ENCODE measurements at places on chromosomes 12 and 14.

- no peak for DNase-seq
Measured at GRCh38 chr12:39300799-39301198, 142.1 kb downstream of the KIF21A start.

DNA sequence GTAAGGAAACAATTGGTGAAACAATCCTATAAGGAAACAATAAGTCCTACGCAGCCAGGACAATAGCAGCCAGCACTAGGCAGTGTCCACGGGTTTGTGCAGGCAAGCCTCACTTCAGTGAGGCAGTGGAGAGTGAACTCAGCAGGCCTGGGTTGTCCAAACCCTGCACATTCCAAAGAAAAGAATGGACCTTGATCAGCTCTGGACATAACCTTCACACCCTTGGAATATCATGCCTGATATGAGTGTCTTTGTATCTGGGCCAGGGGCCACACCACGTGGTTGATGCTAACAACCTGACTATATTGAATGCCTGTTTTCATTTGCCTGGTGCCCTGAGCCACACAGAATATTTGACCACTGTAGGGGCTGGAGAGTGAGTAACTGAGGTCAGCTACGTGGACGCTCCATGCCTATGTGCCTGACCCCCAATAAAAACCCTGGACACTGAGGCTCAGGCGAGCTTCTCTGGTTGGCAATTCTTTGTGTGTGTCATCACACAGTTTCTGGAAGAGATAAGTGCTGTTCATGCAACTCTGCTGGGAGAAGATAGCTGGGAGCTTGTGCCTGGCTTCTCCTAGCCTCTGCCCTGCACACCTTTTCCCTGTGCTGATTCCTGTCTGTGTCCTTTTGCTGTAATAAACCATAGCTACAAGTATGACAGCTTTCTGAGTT, 81.4 kb upstream of the NCOR2 start:
- no peak for DNase-seq

- peak; percentile 71 for DNase-seq
Measured at GRCh38 chr12:124767066-124767821, 96.4 kb downstream of the SCARB1 start.

- DNase-seq, result no peak
Measured at GRCh38 chr12:41663598-41664265, 475.6 kb downstream of the PDZRN4 start.

DNA sequence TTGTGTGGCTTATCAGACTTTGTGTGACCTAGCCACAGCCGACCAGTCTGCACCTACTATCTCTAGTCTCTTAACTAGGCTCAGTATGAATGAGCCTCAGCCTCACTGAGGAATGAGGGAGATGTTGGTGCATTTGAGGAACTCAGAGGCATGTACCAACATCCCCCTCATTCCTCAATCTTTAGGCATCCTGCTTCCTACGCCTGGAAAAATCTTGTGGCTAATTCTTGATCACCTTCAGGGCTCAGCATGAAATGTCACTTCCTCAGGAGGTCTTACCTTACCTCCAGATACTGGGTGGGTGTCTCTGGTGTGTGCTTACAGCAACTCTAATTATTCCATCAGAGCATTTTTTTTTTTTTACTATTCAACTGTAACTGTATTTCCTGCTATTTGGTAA, 148.8 kb upstream of the TMCC3 start:
- DNase-seq, result no peak

Measured in Peyer's patch (tissue), 4 donors.